ENCODE measurements at places on chromosomes 5 and 9.
A peak's percentile ranks its signal among the peaks of the same experiment; 100 is the strongest.

DNA sequence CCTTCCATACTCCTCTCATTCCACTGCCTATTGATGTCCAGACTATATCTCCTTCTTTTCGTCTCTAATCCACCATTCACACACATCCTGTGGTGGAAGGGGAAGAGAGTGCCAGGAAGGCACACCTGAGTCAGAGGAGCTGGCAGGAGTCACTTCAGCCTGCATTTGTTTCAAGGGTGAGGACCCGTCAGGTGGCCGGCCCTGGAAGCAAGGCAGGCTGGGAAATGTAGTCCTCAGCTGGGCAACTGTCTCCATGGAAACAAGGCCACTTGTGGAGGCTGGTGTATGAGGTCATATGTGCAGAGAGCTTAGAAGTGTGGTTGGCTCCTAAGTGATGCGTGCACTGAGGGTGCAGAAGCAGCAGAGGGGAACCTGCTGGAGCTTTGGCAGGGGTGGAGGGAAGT, 278.4 kb downstream of the NSG2 start:
- peak; percentile 72 for DNase-seq

- no peak for DNase-seq
These were observed 54.2 kb downstream of the LNPEP start for GRCh38 chr5:96990102-96990501.

DNA sequence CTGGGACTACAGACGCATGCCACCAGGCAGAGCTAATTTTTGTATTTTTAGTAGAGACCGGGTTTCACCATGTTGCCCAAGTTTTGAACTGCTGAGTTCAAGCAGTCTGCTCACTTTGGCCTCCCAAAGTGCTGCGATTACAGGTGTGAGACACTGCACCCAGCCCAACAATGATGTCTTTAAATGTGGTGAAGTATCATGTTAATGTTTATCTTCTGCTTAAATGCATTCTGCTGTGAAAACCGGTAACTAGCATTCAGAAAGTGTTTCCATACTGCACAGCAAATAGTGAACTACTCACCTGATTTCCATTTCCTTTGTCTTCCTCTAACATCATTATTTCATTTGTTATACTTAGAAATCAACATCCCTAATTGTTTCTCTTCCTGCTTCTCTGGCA, 264.0 kb upstream of the ITGA1 start:
- no peak for DNase-seq

DNA sequence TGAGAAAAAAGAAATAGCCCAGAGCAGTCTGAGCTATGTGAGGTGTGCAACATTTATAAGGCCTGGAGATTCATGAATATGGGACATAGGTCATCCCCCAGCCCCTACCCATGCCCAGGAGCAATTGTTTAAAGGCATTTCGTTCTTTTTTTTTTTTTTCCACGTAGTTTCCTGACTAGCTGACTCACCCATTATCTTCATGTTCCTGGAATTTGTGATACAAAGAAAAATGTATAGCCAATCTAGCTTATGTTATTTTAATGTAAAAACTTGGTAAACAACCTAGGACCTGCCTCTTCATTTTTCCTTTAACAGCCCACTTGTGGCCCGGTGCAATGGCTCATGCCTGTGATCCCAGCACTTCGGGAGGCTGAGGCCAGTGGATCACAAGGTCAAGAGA, 81.3 kb downstream of the OSTF1 start:
- DNase-seq: no peak

- no peak for DNase-seq
These were observed 396.5 kb downstream of the ZNF608 start for GRCh38 chr5:124349931-124350330.

- DNase-seq: no peak
These were observed 172.2 kb downstream of the HSD17B3 start for GRCh38 chr9:96129747-96130146.

DNA sequence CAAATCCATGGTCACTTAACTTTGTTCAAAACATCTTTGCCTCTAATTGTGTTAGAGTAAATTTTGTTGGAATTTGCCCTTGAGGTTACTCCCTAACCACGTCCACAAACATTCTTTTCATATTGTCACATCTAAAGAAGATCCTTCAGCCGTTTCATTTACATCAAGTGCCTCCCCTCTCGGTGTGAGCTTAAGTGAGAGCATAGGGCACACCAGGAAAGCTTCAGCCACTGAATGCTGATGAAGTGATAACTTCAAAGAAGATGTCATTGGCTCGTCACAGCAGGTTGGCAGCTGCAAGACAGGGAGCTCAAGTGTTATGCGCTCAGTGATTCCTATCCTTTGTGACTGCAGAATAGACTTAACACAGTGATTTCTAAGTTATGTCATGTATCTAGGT, 49.6 kb upstream of the ADAMTS19 start:
- DNase-seq: no peak
